ENCODE measurements at places on chromosomes 2 and 18.

- no peak for DNase-seq
Measured at GRCh38 chr2:144511937-144512336, 8.0 kb downstream of the ZEB2 start.

- DNase-seq: no peak
Measured at GRCh38 chr2:216426938-216427337, 14.7 kb downstream of the SMARCAL1 start.

GRCh38 chr2:173654161-173654895 lies 299.7 kb downstream of the CDCA7 start:
- DNase-seq: no peak

DNA sequence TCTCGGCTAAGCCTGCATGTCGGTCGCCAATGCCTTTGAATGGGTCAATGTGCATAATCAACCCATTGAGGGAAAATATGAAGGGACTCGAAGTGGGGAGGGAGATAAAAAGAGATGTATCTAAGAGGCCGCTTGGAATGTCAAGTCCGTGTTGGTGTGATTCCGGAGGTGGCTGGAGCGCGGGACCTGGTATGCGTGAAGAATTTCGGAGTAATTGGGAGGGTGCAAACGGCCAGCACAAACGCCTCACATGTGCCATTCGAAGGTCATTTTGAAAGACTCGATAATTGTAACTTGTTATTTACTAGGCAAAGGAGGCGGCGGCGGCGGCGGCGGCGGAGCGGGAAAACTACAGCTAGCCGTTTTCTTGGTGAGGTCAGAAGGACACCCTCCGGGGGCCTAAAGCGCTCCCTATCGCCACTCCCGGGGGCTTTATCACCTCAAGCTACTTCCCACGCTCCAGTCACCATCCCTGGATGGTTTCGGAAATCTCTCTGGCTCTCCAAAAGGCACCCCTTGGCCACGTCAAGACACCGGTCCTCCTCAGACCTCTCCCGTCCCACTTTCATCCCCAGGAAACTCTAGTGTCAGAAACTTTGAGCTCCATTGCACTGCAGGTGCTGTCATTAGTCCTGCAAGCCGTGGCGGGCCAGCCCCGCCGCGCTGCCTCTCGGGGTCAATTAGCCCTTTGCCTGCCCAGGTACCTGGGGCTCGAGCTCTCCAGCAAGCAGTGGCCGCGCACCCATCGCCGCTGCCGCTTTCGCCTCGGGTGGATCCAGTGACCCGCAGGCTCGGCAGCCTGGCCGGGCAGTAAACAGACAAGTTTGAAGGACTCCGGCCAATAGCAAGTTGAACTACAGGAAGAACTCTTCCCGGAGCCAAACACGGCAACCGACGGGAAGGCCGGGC lies 1.5 kb downstream of the ERBB4 start:
- no peak for DNase-seq

- no peak for DNase-seq
Measured at GRCh38 chr18:51666763-51667191, 469.3 kb upstream of the MEX3C start.

GRCh38 chr2:64655873-64656272 lies 2.2 kb upstream of the SERTAD2 start:
- no peak for DNase-seq

- DNase-seq: no peak
Measured at GRCh38 chr2:127778850-127779249, 32.1 kb downstream of the WDR33 start.

GRCh38 chr2:9918275-9918674 lies 33.2 kb upstream of the GRHL1 start:
- no peak for DNase-seq

- DNase-seq: no peak
Measured at GRCh38 chr18:67261931-67262552, 254.5 kb downstream of the DSEL start.

DNA sequence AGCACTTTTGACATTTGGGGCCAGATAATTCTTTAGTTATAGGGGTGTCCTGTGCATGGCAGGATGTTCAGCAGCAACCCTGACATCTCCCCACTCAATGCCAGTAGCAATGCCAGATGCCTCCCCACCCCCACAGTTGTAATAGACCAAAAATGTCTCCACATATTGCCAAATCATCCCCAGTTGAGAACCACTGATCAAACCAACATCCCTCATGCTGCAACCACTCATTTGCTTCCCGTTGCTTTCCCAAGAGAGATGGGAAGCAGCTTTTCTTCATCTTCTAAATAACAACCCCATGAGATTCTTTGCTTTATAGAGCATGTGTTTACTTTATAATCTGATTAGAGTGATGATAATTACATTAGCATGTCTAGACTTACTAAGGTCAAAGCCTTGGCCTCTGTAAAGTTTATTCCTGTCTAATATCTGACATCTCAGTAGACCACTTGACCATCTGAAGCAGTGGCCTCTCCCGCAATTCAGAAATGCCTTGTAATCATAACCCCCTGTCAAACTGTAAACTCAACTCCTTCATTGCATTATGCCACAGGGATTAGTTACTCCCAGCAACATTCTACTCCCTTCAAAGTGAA lies 28.7 kb upstream of the C1D start:
- DNase-seq: no peak

- DNase-seq: no peak
Measured at GRCh38 chr2:86443631-86444350, 2.6 kb downstream of the KDM3A start.

DNA sequence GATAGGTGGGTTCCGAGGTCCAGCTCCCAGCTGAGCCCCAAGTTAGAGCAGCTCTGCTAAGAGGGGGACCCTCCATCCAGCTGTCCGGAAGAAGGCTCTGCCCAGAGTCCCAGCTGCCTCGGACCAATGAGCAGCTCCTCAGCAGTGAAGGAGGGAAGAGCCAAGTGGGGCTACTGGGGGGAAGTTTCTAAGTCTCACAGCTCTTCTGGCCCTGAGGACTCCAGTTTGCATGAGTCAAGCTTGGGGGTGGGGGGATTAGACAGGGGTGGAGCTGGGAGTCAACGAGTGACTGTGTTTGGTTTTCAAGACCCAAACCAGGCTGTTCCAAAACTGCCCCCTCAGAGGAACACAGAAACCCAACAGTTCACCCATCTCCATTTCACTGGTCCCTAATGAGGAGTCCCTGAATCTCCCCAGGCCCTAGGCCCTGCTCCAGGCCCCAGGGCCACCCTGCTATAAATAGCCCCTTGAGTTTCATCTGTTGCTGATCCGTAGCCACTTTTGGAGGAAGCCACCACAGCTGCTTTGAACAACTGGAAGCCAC lies 100.9 kb downstream of the TNS1 start:
- DNase-seq: no peak

DNA sequence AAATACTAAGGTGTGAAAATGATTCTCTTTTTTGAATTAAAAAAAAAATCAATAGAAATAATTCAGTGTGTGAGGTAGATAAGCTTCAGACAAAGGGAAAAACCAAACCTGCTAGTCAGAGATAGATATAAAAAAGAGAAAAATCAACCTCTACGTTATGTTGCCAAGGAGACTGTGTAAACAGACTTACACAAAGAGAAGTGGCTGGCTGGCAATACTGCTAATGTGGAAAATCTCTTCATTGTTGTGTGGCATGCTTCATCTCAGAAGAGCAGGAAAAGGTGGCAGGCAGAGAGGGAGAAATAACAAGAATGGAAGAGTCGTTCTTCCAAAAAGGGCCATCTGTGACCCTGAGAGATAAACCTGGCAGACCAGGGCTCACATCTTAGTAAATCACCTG lies 200.8 kb downstream of the SLC8A1 start:
- no peak for DNase-seq

DNA sequence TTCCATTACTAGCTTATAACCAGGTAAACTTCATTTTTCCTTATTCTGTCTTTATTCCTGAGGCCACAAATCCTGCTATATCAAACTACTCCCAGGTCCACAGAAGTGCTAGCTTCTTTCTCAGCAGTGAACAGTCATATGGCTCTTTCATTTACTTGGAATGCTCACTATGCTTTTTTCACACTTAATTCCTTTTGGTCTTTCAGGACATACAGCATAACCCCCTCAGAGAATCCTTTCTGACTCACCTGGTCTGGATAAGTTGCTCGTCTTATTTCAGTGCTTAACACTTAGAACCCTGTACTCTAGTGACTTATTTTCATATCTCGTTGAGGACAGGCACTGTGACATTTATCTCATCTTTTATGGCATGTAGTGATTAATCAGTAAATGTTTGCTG lies 325.0 kb upstream of the UBE2E3 start:
- no peak for DNase-seq

DNA sequence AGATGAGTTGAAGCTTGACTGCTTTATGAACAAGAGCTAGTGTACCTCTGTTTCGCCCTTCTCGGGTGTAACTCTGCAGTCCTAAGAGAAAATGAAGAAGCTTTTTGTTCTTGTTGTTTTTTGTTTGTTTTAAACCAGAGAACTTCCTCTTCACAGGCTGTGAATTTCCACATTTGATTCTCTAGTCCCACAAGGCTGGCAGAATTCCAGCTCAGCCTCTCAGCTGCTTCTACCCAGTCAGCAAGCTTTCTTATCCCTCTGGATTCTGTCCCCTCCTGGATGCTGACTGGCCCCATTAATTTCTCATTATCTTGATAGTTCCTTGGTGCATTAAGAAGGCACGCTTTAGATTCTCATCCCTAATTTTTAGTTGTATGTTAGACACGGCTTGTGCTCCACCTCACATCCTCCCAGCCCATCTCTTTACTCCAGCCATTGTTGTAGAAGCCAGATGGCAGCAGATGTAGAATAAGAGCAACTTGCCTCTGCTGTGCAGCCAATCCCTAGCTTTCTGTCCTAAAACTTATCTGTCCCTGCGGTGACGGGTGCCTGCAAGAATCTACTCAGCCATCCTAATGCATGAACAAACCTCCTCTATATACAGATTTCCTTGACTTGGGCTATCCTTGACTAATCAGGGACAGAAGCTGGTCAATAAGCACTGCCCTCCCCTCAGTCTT lies 12.3 kb upstream of the RESP18 start:
- DNase-seq: no peak

GRCh38 chr2:205769495-205769850 lies 87.2 kb downstream of the NRP2 start:
- no peak for DNase-seq

GRCh38 chr2:127576433-127577207 lies 41.1 kb downstream of the MYO7B start:
- no peak for DNase-seq

DNA sequence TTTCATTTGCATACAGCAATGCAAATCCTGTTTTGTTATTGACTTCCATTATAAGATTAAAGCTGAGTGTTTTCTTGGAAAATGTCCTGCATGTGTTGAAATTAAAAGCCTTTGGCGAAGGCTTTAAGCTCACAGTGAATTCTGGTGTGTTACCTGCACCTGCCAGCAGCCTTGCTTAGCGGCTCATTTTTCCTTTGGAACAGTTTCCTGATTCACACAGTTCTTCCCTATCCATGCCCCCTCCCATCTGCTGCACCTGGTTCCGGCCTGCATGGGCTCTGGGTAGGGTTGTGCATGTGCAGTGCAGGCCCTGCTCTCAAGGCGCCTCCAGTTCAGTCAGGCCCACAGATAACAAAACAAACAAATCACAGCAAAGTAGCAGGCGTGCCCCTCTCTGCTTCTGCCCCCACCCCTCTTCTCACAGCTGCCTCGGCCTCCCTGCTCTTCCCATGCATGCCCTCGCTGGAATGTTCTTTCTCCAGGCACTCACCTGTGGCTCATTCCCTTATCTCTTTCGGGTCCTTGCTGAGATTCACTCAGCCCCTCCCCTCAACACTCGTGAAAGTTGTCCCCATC lies 15.8 kb downstream of the MTCL1 start:
- no peak for DNase-seq

GRCh38 chr2:235500761-235501672 lies 7.2 kb downstream of the AGAP1 start:
- DNase-seq: no peak

DNA sequence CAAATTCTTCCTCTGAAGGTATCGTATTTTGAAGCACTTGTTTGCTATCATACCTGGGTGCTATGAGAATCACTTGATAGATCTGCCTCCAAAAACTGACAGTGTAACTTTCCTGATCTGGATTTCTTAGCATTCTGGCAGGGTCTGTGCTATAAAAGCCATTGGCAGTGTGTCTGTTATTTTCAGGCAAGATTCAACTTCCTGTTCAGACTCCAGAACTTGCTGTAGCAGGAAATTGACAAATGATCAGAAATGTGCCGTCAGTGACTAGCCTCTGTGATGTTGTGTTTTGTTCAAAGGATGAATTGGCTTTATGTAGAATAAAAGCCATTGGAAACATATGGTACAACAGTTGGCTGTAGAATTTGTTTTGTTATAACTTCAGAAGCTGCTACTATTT lies 273.3 kb downstream of the PTPRM start:
- DNase-seq: no peak

DNA sequence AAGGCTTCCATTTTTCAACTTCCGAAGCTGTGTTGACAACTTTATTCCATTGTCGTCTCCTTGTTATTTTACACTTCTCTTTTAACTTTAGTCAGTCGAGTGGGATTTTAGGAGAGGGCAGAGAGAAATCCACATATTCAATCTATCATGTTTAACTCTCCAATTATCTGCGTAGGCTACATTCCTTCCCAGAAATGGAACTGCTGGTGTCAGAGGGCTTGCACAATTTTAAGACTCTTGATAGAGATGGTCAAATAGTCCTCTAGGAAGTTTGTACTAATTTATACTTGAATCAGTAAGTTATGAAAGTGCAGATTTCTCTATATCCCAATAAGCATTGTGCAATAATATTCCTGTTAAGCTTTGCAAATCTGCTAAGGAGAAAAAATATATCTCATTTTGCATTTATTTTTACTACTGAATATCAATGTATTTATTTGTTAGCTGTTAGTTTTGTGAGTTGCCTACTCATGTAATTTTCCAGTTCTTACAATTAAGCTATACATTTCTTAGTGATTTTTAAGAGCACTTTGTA lies 95.6 kb downstream of the CYP26B1 start:
- no peak for DNase-seq

DNA sequence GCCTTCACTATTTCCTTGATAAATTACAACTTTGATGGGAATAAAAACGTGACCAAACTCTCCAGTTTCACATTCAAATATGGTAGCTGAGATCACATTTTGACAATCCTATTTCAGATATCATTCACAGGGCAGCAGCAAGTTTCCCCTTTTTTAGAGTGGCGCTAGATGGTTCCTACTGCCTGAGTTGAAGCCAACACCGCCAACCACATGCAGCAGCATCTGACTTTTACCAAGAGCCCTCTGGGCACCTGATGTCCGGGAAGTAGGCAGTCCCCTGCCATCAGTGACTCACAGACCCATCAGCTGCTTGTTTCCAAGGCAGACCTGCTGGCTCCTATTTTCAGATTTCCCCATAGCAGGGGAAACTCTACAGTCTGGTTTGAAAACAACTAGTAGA lies 4.0 kb upstream of the MREG start:
- DNase-seq: no peak

DNA sequence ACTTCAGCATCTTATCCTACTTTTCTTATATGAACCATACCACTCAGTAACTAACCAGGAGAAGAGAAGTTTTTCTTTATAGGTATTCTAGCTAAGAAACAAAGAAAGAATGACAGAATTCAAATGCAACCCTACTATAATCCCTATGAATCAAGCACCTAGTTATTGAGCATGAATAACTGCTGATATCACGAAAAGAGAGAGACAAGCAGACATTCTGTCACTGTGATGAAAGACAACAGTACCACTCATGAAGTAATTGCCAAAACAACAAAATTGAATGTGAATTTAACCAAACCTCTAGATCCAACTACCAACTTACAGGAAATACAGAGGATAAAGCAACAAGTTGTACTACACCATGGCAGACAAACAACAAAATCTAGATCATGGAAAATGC lies 15.3 kb downstream of the TTC21B start:
- no peak for DNase-seq
